GOT3 (cell line): ENCODE measurements at places on chromosomes 1 and 21.

- no peak for DNase-seq
Observed at GRCh38 chr1:47031059-47031458, 7.6 kb downstream of the CYP4X1 start.

DNA sequence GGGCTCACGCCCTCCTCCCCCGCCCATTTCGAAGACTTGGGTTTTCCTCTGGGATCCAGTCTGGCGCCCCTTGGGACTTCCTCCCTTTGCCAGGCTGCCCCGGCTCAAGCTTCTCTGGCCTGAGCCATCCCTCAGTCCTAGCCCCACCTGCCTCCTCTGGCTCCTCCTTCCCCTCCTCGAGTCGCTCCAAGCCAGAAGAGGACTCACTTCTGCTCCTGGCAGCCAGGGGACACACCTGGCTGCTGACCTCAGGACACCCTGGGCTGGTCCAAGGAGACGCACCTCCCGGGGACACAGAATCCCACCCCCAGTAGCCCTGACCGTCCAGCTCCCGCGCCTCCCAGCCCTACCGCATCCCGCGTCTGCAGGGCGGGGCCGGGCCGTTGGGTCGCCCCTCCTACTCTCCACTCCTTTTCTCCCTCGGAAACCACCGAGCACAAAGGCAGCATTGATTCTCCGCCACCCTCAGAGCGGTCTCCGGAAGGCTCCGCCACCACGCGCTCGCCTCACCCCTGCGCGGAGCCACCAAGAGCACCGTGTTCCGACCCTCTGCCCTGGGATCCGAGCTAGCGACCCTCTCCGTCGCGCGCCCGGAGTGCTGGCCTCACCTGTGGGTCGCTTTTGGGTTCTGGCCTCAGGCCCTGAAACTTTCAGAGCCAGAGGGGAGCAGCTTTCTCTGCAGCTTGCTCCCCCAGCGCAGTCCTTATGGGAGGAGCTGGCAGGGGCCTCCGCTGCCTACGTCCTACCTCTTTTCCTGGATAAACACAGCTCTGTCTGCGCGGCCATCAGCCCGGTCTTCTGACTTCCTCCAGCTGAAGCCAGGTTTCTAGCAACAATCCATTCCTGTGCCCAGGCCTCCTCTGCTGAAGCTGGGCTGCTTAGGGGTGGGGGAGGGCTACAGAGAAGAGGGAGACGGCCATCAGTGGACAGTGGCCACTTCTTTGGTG is at the start of gene C2CD4D:
C2CD4D (minus strand) TSS at position 364 of the 947 bp plus-strand sequence. CDS start 831 bp downstream, outside the sequence.
- DNase-seq: no peak

- no peak for DNase-seq
Observed at GRCh38 chr1:88985692-88986091, 6.7 kb downstream of the KYAT3 start.

- no peak for DNase-seq
Observed at GRCh38 chr1:170935231-170935630, at the start of gene MROH9. Gene MROH9, plus strand, starts transcription at chr1:170935534. Its CDS starts 10,023 bp downstream, at chr1:170945557.

DNA sequence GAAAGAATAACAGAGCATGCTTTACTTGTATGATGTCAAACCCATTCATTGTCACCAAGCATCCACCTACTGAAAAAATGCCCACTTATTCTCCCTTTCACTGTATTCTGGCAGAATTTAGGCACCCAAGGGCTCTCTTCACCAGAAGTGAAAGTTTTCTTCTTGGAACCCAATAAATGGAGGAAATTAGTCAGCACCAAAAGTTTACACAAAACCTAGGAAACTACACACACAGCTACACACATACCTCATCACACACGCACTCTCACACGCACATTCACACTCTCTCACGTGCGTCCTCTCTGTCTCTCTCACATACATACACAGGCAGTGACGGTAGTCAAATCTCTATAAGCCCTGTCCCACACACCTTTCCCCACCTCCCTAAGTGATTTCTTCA is 37.6 kb downstream of the MCOLN2 start:
- DNase-seq: no peak

DNA sequence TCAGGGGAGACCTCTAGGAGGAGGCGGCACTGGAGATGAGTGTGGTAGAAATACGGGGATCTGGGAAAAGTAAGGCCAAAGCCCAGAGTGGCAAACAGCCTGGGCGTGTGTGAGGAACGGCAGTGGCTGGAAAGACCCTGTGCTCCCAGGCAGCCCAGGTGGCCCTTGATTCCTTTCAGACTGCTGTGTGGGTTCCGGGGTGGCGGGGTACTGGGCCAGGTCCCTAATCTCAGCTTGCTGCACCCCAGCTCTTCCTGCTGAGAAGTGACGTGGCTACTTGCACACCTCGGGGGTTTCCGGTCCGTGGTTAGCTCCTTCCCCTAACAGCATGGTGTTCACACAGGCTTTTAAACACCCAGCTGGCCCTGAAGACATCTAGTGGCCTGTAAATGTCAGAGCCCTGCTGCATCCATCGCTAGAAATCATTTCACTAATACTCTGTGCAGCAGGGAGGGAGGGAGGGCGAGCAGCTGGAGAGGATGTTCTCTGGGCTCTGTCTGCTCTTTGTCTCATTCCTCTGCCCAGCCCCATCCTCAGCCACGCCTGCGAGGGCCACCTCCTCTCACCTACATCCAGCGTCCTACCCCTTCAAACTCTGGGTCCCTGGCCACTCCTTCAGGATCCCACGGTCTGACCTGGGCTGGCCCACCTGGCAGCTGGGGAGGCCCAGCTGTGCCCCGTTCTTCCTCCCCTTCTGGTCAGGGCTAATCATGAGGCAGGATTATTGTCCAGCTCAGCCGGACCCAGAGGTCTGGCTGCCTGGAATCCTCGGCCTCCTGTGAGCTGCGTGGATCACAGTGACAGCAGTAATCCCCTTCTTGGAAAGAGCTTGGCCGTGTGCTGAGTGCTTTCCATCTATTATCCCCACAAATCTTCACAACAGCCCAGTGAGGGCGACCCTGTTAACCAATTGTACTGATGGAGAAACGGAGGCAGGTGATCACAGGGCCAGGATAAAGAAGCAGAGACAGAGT is 7.2 kb downstream of the ZDHHC18 start:
- no peak for DNase-seq

DNA sequence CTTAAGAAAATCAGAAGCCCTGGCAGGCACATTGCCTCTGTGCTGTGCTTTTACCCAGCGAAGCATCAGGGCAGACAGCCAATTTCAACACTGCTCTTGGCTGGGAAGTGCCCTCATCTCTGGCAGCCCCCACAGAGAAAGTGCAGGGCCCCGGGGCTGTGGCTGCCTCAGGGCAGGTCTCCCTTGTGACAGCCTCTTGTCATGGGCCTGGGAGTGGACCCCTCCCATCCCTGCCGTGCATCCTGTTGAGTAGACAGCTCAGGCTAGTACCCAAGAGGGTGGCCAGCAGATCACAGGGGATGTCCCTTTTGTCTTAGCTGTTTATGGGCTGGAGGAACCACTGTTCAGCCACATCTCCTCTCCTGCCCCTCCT is 23.3 kb downstream of the TTC34 start:
- no peak for DNase-seq

GRCh38 chr1:46772571-46772970 is 26.3 kb upstream of the CYP4B1 start:
- DNase-seq: no peak
